ENCODE measurements at places on chromosomes 11 and 22. TPM values are rescaled to one million over a fixed set of nuclear protein-coding genes. Genes with fewer than 3 reads are reported as not detected.

Gene HEPACAM
- not detected for total RNA-seq

Gene DNAJB7
- total RNA-seq, result not detected

Gene KCNJ11
- 1.5 TPM for total RNA-seq

Gene KRTAP5-1
- total RNA-seq, result not detected

Gene L3MBTL2
- 43.8 TPM for total RNA-seq

Gene CELF1
- total RNA-seq, result 115 TPM

Gene EXPH5
- 0.84 TPM for total RNA-seq

Gene MS4A6E
- not detected for total RNA-seq

Gene ANAPC15
- 77.9 TPM for total RNA-seq

Gene AMBRA1
- 37.8 TPM for total RNA-seq

Gene MAJIN
- not detected for total RNA-seq

Gene PHF21B
- total RNA-seq, result not detected

Gene SLC7A4
- total RNA-seq, result not detected

Gene ADAMTS15
- total RNA-seq, result 0.02 TPM

Gene ABCC8
- total RNA-seq, result 0.50 TPM

Gene TRIM29
- total RNA-seq, result not detected

Gene SAA4
- not detected for total RNA-seq

Gene BTG4
- total RNA-seq, result not detected

All from T-helper 2 cell treated with Interferon-gamma antibody and Interleukin-4, amounts not matched to agents 100 ng/mL and 5 ng/mL, for 36 hours (primary cell).